NAMALWA (cell line): ENCODE measurements at places on chromosomes 3 and 15.

- no peak for DNase-seq
Observed at GRCh38 chr3:34016925-34017587, 218.6 kb downstream of the PDCD6IP start.

GRCh38 chr3:192366916-192367315 is 360.4 kb downstream of the FGF12 start:
- DNase-seq = no peak

DNA sequence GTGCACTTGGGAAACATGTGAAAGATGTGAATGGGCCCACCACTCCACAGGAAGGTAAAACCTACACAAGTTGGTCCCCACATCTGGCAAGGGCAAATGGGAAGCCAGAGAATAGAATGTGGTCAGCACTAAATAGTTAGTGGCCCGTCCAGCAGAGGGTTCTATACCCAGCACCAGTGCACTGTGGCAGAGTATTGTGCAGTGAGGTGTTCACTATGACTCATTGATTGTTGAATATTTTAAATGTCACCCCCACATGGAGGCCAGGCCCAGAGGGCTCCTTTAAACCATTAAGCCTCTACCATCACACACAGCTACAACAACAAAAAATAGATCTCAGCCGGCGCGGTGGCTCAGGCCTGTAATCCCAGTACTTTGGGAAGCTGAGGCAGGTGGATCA is 11.7 kb downstream of the FRMD5 start:
- no peak for DNase-seq

GRCh38 chr15:82919231-82919886 is 33.2 kb downstream of the HOMER2 start:
- DNase-seq = no peak

DNA sequence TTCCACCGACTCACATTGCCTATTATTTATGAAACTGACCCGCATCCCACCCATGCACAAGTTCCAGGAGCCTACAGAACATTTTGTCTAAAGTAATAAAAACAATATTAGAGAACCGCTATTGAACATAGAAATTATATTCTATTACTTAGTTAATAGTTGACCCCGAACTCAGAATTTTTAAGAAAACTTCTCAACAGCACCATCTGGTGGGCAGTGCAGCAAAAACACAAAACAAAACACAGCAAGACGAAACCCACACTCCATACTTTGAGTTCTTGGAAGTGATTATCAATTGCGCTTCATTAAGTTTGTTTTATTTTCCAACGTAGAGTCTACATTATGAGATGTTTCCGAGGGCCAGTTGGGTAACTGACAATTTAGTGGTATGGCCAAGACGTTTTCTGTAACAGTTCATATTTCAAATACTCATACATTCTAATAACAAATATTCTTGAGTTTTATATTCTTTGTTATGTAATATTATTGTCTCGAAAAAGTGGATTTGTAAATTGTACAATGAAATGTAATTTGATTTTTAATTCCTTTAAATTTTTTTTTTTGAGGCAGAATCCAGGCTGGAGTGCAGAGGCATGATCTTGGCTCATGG is 24.0 kb upstream of the C3orf70 start:
- DNase-seq = peak; percentile 75
